Stromal cell of bone marrow (primary cell): ENCODE measurements at places on chromosomes 3 and 15.

DNA sequence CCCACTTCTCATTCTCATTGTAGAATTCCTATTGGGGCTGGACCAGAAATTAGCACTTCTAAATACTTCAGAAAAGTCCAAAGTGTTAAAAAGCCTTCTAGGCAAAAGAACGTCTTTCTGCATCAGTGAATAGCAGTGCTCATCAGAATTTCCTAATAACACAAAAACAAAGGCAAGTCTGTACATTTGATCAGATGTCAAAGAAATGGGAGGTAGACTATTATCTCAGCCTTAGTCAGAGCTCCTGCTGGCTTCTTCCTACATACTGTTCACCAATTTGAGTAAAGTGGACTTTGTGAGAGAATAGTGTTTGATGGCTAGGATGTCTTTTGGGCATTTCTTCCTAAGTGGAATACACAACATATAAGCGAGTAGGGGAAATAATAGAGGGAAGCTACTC is 48.7 kb downstream of the FOXB1 start:
- DNase-seq = no peak

DNA sequence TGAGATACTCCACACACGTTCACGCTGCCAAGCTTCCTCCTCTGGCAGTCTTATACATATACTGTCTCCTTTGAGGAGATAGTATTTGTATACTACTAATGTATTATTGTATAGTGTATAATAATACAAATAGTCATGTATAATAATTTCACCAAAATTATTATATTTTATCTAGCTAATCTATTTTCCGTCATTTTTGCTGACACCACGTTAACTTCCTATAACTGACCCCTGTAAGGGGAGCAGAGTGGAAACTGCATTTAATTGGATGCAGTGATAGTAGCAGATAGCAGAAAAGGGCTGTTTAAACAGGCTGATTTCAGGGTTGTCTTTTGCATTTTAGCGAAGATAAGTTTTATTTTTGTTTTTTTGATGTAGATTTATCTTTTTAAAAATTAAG is 30.5 kb upstream of the TMEM42 start:
- no peak for DNase-seq

DNA sequence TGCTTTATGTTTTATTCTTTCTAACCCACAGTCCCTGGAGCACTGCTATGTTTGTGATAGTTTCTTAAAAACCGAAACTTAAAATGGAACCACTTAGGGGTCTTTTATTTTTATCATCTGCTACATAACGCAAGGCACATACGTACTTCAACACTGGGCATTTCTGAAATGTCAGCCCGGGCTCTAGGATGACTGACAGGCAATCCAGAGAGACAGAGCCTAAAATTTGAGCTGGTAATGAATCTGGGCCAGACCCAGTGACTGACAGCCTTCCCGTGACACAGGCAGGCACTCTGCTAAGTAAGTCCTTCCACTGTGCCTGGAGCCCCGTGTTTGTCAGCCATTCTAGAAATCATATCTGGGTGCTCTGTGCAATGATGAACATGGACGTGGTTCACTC is 84.6 kb downstream of the RYR3 start:
- DNase-seq = no peak

DNA sequence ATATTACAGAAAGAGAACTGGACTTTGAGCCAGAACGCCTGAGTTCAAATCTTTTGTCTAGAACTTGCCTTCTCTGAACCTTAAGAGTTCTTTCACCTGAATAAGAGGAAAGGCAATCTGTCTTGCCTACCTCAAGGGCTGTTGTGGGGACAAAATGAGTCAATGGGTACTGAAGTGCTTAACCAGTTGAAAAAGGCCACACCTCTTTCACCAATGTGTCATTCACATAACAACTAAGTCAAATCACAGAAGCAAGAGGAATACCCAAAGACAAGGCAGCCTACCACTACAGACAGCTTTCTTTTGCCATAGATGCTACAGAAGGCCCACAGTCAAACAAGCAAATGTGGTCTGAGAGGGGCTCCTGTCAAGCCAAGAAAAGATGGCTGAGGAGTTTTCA is 39.7 kb downstream of the NBEAL2 start:
- no peak for DNase-seq

- no peak for DNase-seq
Measured at GRCh38 chr3:65729973-65730372, 308.7 kb downstream of the MAGI1 start.

DNA sequence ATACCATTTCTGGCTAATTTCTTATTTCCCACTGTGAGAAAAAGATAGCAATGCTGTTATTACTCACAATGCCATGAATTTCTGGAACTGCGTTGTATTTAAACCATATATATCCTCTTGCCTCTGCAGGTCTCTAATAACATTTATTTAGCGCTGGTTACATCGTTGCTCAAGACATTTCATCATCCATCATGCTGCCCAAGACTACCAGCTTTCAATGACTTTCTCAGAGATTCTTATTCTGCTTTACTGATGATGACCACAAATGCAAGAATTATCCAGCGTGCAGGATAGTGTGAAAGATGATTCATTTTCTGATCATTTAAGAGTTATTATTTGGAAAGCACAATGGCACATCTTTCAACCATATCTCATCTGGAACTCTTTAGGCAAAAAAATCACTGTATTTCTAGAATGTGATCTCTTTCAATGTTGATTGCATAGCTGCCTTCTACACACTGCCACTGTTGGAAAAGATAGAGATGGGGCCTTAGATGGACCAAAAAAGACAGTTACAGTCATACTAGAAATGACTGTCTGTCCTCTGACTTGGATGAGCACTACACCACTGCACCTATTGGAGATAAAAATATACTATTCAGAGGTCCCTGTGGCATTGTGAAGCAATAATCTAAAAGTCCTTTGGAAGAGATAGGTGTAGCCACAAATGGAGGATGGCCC is 716.1 kb downstream of the NSUN3 start:
- no peak for DNase-seq
